ENCODE measurements at places on chromosomes 6 and 20.

- DNase-seq = no peak
These were observed 249.1 kb upstream of the PREP start for GRCh38 chr6:105651969-105652368.

- no peak for DNase-seq
These were observed 420.9 kb downstream of the PREX1 start for GRCh38 chr20:48406912-48407340.

DNA sequence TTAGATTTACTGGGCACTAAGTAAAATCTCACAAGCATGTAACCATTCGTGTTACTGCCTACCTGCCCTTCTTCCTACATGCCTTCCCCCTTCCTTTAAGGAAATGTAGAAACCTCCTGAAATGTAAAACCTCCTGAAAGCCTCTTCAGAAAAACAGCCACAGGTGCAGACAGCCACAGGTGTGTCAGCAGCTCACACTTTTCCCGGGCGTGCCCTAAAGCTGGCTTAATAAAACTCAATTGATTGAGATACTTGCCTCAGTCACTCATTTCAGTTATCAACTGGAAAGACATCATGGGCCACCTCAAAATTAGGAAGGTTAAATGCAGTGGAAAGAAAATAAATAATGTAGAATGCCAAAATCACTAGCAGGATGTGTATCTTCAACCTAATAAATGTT, 23.1 kb upstream of the PBOV1 start:
- DNase-seq = no peak

GRCh38 chr6:106693418-106693817, 64.0 kb downstream of the QRSL1 start:
- DNase-seq = no peak

- no peak for DNase-seq
These were observed 31.9 kb downstream of the FOXO3 start for GRCh38 chr6:108592371-108593337.

- DNase-seq = no peak
These were observed 42.0 kb downstream of the PRKN start for GRCh38 chr6:162685586-162685985.

DNA sequence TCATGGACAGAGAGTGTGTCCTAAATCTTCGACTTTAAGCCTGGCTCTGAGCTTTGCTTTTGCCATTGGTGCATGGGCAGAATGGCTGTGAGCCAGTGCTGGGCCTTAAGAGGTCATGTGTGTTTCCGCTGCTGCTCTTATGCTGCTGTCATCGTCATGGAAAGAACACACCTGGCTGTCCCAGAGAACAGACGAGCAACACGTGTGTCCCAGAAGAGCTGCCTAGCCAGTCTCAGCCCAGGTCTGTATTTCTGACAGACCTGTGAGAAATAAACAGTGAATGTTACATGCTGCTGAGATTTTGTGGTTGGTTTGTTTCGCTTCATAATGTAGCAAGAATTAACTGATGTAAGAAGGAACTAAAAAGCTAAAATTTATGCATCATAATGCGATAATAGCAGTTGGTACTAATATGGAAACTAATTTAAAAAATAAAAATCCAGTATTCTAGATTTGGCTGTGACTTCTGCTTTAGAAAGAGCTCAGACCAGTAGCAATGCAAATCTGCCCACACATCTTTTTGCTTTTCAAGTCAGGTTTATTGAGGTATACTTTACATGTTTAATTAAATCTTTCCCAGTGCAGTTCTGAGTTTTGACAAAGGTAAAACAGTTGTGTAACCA, 11.5 kb upstream of the SCP2D1 start:
- DNase-seq = no peak

GRCh38 chr20:19540392-19540791, 217.7 kb upstream of the RIN2 start:
- DNase-seq = peak; percentile 79

DNA sequence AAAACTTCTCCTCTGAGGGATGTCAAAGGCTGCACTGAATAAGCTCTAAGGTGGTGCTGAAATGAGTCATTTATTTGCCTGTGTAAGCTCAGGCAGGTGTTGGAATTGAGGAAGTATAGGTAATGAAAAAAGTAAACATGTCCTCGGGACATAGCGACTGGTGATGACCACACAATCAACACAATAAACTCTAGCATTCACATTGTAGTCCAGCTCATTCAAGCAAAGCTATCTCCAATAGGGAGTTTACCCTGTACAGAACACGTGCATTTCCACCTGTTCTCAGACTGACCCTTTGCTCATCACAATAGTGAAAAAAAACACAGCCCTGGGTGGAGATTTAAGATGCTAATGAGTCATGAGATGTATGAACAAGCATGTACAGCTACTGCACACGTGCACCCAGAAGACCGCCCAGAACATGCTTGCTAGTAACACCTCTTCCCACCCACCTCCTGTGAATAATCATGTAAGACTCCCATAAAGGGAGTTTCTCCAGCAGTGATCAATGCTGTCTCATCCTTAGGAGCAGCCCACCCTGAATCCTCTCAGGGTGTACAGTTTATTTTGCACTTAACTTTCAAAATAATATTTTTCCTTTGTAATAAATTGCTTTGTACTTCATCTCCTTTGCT, 33.0 kb upstream of the POU5F1 start:
- no peak for DNase-seq

GRCh38 chr6:154805288-154805911, 72.2 kb downstream of the SCAF8 start:
- no peak for DNase-seq

- no peak for DNase-seq
These were observed 142.6 kb upstream of the ZNF217 start for GRCh38 chr20:53736122-53736756.

- DNase-seq = no peak
These were observed 111.0 kb downstream of the EDN1 start for GRCh38 chr6:12401200-12401599.

GRCh38 chr6:121354764-121355163, 20.5 kb upstream of the TBC1D32 start:
- no peak for DNase-seq

GRCh38 chr6:155291291-155291690, 23.0 kb downstream of the TFB1M start:
- no peak for DNase-seq

DNA sequence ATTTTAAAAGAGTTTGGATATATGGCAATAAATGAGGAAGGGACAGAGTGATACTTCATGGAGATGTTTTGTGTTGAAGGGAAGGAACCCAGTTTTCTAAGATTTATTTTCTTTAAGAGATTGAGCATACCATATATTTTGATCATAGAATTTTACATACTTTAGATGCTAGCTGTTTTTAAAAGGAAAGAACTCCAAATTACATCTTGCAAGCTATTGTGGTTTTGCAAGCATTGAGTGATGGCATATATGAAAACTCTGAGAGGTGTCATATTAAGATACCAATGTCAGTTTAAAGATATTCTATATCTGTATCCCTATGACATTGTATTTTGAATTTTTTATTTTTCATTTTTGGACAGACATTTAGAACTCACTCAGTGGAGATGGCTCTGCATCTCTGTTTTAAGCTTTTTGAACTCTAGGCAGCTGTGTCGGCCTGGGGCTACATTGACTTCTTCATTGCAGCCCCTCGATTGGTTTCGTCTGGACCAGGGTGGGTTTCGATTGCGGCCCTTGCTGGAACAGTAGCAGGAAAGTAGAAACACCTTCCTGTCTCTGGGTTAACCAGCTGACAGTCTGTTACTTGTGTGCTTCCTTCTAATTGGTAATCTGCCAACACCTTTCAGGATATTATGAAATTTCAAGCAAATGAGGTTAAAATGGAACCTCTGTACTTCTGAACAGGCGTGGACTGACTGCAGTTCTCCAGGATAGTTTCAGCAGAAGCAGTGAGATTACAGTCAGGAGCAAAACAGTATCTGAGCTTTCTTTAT, 14.0 kb downstream of the IGF2R start:
- no peak for DNase-seq

DNA sequence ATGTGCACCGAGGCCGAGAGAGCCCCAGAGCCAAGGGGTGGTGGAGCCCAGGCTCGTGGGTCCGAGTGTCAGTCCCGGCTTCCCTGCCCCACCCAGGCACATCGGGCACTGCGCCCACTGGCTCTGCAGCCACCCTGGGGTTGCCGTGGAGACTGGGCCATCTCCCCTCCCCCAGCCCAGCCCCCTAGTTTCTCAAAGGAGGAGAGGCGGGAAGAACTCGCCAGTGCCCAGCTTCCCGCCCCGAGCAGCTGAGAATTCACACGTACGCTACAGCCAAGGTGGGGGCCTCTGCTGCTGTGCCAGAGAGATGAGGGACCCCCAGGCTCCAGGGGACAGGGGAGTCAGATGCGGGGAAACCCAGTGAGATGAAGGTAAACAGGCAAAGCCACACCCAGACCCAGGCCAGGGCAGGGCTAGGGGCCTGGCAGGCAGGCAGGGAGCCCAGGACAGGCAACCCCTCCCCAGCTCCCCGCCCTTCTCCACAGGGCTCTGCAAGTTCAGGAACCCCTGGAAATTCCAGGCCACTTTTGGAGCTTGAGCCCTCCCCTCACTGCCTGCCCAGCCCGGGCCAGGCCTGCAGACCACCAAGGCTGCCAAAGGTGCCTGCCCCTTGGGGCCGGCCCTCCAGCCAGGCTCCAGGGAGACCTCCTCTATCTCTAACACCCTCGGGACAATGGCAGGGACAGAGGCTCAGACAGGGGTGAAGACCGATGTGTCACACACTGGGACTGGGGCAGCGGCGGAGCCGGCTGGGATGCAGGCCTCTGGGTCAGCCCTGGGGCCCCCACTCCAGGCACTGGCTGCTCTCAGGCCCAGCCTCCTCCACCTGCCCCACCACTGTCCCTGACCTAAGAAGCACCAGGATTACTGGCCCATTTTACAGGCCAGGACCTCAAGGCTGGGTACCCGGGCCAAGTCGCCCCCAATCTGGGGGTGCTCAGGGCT, 6.0 kb downstream of the LAMA5 start:
- no peak for DNase-seq

Data from dorsolateral prefrontal cortex (tissue), 122 donors.